ENCODE measurements at places on chromosomes 4 and X.

- DNase-seq: no peak
These were observed 1112.5 kb downstream of the TECRL start for GRCh38 chr4:63296773-63297172.

DNA sequence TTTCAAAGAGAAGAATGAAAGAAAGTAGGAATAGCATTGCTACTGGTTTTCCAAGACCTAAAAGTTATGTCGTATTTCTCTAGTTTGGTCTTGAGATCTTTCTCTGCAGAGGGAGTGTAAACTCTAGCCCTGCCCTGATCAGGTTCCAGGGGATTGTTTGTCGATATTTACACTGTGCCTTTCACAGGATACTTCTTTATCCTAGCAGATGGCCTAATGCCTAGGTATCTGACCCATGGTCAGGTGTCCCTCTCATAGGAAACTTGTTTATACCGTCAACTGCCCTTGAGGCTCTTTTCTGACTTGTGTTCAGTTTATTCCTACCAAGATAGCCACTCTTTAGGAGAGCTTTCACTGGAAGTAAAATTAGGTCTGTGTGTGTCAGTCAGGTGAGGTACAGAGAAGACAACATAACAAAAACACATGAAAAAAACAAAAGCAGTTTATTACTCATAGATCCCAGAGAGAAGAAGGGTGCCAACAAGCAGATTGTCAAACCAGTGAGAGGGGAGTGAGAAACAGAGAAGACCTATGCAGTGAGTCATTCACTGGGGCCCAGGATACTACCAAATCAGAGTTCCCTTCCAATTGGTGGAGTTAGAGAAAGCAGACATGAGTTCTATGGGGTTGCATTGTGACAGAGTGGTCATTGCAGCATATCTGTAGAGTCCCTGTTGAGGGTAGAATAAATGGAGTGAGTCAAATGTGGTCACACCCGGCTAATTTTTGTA lies 40.6 kb upstream of the THOC2 start:
- no peak for DNase-seq

- no peak for DNase-seq
These were observed 633.7 kb upstream of the HTR2C start for GRCh38 chrX:113950081-113950678.

DNA sequence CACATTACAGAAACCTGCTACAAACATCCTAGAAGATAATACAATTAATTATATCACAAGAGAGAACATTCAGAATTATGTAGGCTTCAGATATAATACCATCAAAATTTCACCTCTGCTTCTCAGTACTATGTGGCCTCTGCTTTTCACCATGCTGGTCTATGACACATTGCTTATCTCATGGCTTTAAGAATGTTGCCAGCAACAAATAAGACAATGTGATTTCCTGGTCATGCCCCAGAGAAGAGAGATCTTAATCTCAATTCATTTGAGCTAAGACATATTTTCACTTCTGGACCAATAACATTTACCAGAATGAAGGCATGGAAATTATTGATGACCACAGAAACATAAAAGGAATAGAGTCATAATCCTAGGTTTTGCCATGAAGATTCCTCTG lies 1233.4 kb upstream of the ADGRL3 start:
- no peak for DNase-seq
